ENCODE measurements at places on chromosomes 6 and 20.
A peak's percentile ranks its signal among the peaks of the same experiment; 100 is the strongest.

DNA sequence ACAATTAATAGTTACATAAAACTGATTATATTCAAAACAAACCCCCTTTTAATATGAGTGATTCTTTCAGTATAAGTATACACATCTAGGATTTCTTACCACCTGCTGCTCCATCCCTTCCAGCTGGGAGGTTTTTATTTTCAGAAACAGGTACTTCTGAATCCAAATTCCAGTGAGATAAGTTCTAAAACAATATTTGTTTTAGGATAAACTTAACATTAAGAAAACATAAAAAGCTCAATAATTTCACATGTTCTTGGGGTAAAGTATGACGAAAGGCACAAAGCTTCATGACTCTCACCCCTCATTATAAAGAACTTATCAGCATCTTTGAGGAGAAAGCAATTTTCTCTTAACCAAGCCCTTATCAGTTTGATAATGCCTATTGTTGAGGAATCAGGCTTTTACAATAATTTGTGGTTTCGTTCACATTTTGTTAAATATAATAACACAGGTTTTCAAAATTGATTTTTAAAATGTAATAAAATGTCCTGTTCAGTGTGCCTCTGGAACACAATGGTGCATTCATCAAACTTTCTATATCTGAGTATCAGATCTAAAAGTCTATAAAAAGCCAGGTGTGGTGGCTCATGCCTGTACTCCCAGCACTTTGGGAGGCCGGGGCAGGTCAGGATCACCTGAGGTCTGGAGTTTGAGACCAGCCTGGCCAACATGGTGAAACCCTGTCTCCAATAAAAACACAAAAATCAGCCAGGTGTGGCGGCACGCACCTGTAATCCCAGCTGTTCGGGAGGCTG, 4.3 kb downstream of the FAM217A start:
- DNase-seq: no peak

GRCh38 chr20:36754656-36755222, 8.8 kb upstream of the NDRG3 start:
- peak; percentile 79 for DNase-seq

DNA sequence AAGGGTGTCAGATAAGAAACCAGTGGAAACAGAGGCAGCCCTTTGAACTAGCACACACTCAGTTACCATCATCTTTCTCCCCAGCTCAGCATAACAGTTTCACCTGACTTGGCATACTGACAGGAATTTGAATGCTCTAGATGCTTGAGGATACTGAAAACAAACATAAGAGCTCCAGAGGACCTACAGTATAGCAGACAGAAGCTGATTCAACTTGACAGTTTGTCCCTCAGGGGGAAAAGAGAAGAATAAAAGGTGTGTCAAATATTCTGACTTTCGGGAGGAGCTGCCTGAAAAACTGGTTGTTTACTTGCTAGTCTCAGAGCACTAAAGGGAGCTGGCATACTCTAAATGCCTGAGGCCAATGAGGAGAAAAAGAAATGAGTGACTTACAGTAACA, 35.1 kb downstream of the EYS start:
- no peak for DNase-seq

DNA sequence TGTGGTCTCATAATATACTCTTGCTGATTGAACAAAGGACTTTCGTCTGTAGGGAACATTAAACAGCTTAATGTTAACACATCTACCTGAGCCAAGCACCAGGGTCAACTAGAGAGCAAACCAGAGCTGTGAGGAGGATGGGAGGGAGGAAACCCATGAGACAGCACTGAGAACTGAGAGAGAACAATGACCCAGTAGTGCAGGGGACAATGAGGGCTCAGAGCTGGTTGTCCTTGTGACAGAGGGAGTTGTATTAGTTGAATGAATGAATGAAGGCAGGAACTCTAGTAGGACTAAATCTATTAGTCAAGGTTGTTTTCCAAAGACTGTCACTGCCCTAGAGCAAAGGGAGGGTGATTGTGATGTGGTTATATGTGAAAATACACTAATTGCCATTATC, 28.2 kb upstream of the GSTA4 start:
- no peak for DNase-seq

DNA sequence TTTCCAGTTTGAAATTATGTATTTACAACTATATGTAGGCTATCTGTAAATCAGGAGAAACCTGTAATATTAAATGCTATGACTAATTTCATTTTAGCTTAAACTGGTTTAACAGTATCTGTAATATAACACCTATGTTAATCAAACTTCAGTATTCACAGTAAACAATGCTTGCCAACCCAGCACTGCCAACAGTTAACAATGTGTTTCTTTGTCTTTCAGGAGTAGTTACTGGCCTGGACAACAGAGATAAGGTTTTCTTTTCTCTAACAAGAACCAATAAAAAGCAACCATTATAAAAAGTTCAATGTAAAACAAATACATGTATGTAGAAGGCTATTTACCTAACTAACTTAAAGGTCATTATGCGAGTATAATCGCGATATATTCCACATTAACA, 158.8 kb downstream of the CDK19 start:
- no peak for DNase-seq
